ENCODE measurements at places on chromosomes 6 and 20. TPM values are rescaled to one million over a fixed set of nuclear protein-coding genes. Genes with fewer than 3 reads are reported as not detected.

DNA sequence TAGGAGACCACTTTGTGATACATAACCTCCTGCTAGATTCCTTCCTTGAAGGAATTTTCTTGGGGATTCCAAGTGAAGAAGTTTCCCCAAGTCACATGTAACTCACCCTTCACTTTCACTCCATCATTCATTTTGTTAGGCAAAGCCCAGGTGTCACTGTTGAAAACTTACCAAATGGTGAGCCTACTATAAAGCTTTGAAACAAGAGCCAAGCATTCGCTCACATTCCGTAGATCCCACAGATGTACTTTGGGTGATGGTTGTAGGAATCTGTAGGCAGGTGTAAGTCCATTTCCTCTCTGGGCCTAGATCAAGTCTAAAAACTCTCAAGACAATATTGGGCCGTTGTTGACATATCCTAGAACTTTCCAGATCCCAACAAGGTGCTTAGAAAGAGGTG, 74.1 kb downstream of the PRDM1 start:
- no peaks in the 10 kb centered on the region for H3K4me1 ChIP-seq
- no peak overlapping the region for H3K27ac ChIP-seq
- no peaks in the 10 kb centered on the region for H3K27me3 ChIP-seq
- H3K36me3 ChIP-seq = no peaks in the 10 kb centered on the region
- H3K4me3 ChIP-seq = no peak overlapping the region
- no peak for DNase-seq

GRCh38 chr6:75986935-75987334, 85.5 kb downstream of the IMPG1 start:
- H3K27ac ChIP-seq = no peak overlapping the region
- H3K4me1 ChIP-seq = no peaks in the 10 kb centered on the region
- H3K36me3 ChIP-seq = no peaks in the 10 kb centered on the region
- H3K27me3 ChIP-seq = peaks cover 16% of the 10 kb centered on the region
- H3K4me3 ChIP-seq = no peak overlapping the region

DNA sequence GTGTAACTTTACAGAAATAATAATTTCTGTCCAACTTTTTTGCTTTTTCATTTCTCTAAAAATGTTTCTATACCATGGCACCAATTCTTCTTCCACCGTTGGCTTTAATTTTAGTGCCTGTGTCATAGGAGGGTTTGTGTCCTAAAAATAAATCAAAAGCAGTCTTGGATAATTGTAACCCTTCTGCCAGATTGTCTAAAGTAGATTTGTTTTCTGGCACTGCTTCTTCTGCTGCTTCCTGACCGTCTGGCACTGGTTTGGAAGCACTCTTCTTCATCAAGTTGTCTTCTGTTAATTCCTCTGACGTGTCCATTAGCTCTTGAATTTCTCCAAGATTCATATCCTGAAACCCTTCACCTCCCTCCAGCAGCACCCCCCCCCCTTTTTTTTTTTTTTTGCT, 33.1 kb downstream of the SCAF8 start:
- H3K36me3 ChIP-seq = no peaks in the 10 kb centered on the region
- DNase-seq = no peak
- no peak overlapping the region for H3K27ac ChIP-seq
- H3K27me3 ChIP-seq = no peaks in the 10 kb centered on the region
- H3K4me1 ChIP-seq = peaks cover 17% of the 10 kb centered on the region

Gene CST5
- total RNA-seq = not detected

Gene HLA-DQB2
- total RNA-seq = 0.39 TPM

GRCh38 chr20:22428051-22428450, 156.3 kb downstream of the FOXA2 start:
- H3K27ac ChIP-seq = no peak overlapping the region
- no peak for DNase-seq
- H3K4me3 ChIP-seq = no peak overlapping the region
- no peaks in the 10 kb centered on the region for H3K27me3 ChIP-seq
- H3K4me1 ChIP-seq = peaks cover 8% of the 10 kb centered on the region

Gene SH3BGRL2
- 44.3 TPM for total RNA-seq

Gene GRIK2
- total RNA-seq = 3.3 TPM
